Muscle of back (tissue), 13 donors: ENCODE measurements at places on chromosomes 1 and 21.

DNA sequence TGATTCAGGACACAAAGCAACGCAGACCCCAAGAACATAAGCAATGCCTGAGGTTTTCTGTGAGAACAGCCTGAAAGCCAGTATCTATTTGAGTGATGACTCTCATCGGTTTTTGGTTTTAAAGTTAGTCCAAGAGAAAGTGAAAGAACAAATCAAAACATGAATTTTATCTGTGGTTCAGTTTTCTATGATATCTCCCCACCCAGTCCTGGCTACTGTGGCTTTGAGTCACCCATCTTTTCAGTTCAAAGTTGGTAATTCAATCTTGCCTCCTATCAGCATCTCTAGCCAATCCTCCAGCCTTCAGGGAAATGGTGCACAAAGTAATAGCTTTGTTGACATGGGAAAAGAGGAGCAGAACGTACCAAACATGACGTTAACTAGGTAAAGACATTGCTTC lies 40.5 kb upstream of the KRTAP19-8 start:
- DNase-seq, result no peak

GRCh38 chr1:198912046-198912445 lies 273.2 kb downstream of the PTPRC start:
- DNase-seq, result no peak

- peak; percentile 40 for DNase-seq
Observed at GRCh38 chr1:185813401-185813979, 79.3 kb downstream of the HMCN1 start.

DNA sequence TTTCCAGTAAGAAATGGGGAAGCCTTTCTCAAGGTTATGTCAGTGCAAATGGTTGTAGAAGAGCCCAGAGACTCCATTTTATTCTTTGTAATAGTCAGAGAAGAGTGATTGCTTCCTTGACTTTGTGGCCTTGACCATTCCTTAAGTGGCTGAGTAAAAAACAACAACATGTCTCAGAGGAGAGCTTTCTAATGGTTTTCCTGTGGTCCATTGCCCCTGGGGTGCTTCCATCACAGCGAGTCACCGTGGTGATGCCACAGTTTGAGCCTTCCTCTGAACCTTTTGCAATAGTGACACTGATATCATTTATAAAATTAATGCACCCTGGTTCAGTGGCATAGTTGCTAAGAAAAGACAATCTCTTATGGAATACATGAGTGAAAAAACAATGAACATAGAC lies 38.6 kb downstream of the PAPPA2 start:
- no peak for DNase-seq

GRCh38 chr1:161502641-161503393 lies 2.4 kb upstream of the FCGR2A start:
- DNase-seq, result no peak

- DNase-seq, result no peak
Observed at GRCh38 chr1:118812555-118812954, 175.6 kb downstream of the TBX15 start.

DNA sequence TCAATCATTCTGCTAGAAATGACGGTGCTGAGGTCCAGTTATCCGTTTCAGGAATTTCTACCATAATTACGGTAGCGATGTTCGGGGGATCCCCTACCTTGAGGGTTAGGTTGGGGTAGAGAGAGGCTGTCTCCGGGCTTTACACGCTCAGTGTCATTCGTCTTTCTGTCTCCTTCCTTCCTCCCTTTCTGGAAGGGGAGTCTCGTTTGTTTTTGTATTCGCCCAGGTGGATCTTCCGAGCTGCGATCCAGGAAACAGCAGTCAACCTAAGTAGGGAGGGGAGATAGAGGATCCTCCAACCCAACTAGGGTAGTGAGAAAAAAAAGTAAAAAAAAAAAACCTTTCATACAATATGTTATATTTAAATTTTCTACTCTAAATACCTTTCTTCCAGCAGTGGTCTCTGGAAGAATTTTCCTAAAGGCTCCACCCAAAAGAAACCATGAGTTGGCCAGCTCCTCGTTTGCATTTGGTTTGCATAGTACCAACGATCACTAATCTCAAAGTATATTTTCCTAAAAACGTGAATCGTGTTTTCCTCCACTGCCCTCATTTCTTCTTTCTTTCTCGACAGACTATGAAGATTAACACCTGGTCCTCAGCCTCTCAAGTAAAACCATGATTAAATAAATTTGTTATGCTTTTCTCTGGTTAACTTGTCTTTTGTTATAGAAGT lies 611 bp upstream of the PIK3C2B start:
- DNase-seq, result no peak

- no peak for DNase-seq
Observed at GRCh38 chr1:64293820-64294219, 90.4 kb downstream of the UBE2U start.

DNA sequence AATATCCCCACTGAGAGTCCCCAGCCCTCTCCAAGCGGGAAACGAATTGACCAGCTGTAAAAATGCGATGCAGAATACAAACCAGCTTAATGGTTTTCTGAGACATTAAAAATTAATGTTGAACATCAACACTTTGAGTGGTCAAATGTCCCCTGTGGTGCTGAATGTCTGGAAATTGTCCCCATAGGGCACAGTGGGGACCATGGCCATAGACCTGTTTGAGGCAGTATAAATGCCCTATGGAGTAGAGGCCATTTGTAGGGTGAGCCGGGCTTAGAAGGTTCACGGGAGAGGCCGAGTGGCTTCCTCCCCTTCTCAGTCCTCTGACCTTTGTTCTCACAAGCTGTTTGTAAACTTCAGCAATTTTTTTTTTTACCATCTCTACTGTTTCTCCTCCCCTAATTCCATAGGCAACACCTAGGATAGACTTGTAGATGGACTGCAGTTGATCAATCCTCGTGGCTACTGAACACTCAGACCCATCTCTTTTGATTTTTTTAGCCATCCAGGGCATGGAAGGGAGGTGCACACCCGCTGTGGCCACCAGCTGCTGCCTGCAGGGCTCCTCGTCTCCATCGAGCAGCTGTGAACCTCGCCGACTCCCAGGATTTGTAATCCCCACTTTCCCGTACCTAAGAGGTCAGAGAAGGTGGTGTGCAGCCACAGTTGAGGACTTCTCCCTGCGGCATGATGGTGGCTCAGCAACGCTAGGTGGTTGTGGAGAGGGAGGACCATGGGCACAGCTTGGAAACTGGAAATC lies 41.0 kb downstream of the KAZN start:
- no peak for DNase-seq

DNA sequence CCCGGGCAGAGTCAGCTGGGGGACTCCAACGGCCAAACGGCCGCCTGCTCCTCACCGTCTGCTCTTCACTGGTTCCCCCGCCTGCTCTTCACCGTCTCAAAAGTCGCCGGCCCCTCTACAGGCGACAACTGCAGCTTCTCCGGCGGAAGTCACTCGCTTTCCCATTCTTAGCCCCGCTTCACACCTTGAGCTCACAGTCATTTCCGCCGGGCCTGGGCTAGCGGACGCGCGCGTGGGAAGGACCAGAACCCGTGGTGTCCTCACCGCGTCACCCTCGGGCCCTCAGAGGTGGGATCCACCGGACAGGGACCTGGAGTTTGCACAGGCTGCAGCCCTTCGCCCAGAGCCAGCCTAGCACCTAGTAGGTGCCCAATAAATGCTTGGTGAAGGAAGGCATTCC lies 27.9 kb upstream of the HJV start:
- no peak for DNase-seq

- DNase-seq, result no peak
Observed at GRCh38 chr1:21292503-21292983, 2.3 kb upstream of the ECE1 start.

- peak; percentile 7 for DNase-seq
Observed at GRCh38 chr1:4549930-4550329, 104.5 kb upstream of the AJAP1 start.

DNA sequence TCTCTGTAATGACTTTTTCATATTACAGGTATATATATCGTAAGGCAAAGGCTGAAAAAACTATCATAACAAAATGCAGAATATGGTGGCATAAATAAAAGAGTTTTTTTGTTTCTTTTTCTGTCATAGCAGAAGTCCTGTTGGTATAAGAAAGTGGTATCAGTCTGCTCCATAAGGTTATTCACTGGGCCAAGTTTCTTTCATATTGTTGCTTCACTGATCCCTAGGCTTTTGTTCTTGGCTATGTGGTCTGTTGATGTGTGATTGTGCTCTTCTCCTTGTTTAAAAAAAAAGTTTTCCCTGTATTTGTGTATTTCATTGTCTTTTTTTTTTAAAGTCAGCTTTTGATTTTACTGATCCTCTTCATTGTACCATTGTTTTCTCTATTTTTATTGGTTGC lies 26.0 kb downstream of the PTBP2 start:
- DNase-seq, result no peak

GRCh38 chr21:17779980-17780379 lies 39.2 kb downstream of the C21orf91 start:
- DNase-seq, result no peak
